Activated T-cell treated with anti-CD3 and anti-CD28 coated beads, Interleukin-2, amount 50 U/mL, for 72 hours (primary cell): ENCODE measurements at places on chromosomes 3 and 15.

- DNase-seq: no peak
Observed at GRCh38 chr3:59565125-59565524, 515.3 kb upstream of the CFAP20DC start.

DNA sequence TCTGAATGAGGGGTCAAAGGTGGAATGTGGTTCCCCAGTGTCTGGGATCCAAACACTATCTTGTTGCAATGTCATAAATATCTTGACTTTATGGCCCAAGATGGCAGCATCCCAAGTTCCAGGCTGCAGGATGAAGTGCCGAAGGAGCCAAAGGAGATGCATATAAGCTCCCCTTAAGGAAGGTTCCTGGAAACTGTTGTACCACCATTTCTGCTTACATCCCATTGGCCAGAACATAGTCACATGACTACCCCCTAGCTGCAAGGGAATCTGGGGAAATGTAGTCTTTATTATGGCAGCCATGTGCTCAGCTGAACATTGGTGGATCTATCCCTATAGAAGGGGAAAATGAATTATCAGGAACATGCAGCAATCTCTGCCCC, 54.3 kb downstream of the BDH1 start:
- no peak for DNase-seq

DNA sequence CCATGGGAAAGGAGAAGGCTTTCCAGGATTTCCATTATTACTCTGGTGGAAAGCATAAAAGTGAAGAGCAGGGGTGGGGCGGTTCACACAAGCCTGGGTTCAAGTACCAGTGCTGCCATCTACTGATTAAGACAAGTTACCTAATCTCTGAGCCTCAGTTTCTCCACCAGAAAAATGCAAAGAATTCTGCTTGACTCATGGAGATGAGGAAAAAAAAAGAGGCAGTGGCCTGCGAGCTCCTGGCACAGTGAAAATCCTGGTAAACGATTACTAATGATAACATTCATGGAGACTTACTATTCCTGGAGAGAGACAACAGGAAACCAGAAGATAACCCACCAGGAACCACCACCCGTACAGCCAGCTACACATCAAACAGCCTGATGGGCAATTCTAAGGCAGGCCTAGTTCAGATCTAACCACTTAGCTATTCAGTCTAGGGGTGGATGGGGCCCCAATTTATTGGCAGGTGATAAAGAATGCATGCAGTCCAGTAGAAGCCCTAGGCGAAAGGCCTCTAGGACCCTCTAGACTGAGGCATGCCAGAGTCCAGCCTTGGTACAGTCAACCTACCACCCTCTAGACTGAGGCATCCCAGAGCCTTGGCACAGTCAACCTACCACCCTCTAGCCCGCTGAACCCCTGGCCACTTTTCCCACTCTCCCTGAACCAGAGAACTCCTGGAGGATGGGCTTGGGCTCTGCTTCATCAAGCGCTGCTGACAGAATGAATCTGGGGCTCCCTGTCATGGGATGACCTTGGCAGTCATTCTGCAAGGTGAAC, 2.5 kb downstream of the AMOTL2 start:
- no peak for DNase-seq

DNA sequence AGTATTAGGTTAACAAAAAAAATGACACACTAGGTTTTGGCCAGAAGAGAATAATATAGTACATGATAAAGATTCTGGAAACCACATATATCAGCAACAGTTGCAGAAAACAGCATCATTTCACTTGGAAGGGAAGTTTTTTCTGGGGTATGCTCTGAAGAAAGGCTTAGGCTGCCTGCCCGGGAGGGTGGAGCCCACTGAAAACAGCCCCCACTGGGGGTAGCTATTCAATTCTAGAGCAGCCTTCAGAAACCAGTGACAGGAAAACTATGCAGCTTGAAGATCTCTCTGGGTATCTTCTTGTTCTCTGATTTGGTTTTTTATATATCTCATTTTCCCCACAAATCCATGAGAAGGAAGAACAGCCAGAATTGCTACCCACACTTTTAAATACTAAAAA, 43.2 kb downstream of the ZMAT3 start:
- DNase-seq: no peak

GRCh38 chr3:61877359-61878138, 316.2 kb downstream of the PTPRG start:
- no peak for DNase-seq

DNA sequence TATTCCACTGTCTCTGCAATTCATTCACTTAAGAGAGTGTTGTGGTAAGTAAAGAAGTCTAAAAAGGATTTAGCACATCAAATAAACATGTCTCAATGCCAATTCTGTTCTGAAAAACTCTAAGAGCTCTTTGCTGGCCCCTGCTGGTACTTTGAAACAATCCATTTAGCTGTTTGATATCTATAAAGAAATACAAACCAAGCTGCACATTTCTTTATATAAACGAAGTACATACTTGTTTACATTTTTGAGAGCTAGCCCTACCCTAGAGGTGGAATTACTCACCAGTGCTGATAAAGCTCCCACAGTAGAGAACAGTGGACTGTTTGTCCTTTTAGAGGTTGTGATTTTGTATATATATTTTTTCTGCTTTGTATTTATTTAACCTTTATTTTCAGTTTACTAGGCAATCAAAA, 75.5 kb downstream of the NEDD4 start:
- DNase-seq: no peak

GRCh38 chr3:119508172-119508845, 10.0 kb downstream of the TIMMDC1 start:
- peak; percentile 14 for DNase-seq

- no peak for DNase-seq
Observed at GRCh38 chr3:29164825-29165224, 116.0 kb upstream of the RBMS3 start.

GRCh38 chr3:55735976-55736375, 248.9 kb upstream of the WNT5A start:
- no peak for DNase-seq

DNA sequence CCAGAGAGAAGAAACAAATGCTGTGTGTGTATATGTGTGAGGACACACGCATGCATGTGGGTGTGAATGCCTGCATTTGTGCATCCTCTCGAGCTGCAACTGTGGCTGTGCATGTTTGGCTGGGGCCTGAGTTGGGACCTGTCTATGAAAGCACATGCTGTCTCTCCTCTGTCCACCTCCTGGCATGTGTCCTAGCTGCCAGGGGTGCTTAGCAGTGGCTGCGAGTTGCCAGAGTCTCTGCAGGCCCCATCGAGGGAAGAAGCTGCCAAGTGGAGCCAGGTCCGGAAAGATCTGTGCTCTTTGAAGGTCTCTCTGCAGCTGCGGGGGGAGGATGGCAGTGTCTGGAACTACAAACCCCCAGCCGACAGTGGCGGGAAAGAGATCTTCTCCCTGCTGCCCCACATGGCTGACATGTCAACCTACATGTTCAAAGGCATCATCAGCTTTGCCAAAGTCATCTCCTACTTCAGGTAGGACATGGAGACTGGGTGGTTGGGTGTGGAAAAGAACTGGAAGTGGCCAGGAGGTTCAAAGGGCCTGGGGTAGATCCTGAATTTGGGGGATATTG, 30.7 kb downstream of the NR1I2 start:
- no peak for DNase-seq

DNA sequence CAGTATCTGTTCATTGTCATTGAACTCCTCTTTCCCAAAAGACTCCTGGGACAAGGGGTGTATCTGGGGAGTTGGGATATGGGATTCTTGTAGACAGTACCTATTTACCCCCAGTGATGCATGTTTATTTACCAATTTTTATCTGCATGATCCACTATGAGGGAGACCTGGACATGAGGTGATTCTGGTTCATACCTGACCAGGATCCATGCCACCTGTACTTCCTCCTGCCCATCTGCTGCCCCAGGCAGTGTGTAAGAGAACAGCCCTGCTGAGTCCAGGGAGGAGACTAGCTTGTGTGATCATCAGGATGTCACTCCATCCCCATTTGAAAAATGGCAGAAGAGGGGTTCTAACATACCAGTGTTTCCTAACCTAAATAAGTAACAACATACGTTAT, 3.1 kb upstream of the TPRG1 start:
- no peak for DNase-seq

- peak; percentile 52 for DNase-seq
Observed at GRCh38 chr15:58043192-58043903, 22.2 kb downstream of the ALDH1A2 start.

DNA sequence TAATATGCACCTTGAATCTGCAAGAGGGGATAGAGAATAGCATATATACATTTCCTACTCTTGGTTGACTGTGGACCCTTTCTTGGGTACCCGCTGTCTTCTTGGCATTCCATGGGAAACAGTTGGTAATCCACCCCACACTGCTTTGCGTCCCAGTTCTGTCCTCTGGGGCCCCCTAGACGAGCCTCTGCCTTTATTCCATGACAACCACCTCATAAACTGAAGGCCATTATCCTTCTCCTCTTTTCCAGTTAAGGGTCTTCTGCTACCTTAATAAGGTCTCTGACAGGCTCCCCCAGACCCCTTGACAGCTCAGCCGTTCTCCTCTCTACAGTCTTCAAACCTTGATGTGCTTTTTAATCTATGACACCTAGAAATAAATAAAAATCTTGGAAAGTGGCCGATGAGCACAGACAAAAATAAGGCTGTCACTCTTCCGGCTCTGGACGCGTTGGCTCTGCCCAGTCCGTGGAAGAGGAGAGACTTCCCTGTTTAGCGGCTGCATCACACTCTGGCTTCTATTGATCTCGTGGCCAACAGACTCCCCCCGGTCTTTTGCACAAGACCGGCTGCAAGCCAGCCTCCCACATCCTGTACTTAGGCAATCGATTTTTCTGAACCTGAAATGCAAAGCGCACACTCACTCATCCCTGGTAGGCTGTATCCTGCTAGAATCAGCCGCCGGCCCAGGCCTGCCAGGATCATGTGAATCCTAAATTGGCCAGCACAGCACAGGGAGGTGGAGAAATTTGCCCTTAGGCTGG, 251.0 kb upstream of the TLE3 start:
- no peak for DNase-seq

- peak; percentile 93 for DNase-seq
Observed at GRCh38 chr3:52231502-52232278, 6.2 kb upstream of the TLR9 start.

DNA sequence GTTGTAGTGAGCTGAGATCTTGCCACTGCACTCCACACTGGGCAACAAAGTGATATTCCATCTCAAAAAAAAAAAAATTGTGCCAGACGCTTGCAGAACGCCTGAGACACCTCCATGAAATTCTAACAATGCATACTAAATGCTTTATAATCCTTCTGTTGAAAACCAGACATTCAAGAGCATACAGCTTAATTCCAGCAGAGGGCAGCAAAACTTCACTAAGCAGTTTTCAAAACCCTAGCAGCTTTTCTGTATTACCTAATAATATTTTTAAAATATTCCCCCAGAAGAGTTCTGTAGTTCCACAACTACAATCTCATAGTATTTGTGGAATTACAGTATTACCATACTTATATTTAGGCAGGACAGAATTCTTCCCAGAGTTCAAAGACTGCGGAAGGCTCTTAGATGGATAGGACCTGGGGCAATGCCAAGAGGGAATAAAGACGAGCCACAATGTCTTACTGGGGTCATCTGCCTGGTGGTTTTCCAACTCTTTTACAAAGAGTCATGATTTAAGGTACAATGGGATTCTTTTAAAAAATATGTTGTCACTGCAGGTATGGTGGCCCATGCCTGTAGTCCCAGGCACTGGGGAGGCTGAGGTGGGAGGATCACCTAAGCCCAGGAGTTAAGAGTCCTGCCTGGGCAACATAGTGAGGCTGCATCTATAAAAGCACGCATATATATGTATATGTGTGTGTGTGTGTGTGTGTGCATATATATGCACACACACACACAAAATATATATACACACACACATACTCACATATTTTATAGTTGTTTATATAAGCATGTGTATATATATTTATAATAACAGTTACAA, 19.6 kb upstream of the TASOR start:
- peak; percentile 46 for DNase-seq

DNA sequence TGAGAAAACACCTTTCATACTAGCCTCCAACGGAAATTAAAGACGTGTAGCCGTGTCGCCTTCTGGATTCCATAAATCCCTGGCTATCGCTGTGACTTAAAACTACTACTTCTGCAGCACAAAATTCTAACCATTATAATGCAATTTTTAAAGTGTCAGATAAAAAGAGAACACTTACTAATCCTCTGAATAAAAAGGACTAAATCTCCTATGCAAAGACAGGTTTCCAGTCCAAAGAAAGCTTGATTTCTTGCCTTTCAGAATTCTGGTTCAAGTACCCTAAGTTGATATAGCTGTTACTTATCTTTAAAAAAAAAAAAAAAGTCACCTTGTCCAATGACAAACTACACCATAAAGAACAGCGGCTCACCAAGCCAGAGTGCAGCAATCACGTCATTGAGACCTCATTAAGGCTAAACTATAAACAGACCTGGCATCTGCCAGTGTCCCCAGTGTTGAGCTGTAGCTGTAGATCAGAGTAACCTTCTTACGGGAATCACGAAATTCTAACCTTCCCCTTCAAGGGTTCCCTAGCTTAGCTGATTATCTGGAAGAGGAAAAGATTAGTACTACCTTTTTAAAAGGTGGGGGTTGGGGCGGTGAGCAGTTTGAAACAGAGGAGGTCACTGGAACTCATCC, 2.2 kb downstream of the ABCC5 start:
- no peak for DNase-seq

- DNase-seq: no peak
Observed at GRCh38 chr3:64798316-64798715, 110.5 kb upstream of the ADAMTS9 start.

GRCh38 chr3:197132916-197133530, 103.4 kb upstream of the MELTF start:
- no peak for DNase-seq

- DNase-seq: no peak
Observed at GRCh38 chr15:64858021-64858575, 16.4 kb downstream of the PLEKHO2 start.

- DNase-seq: no peak
Observed at GRCh38 chr3:30231277-30232141, 374.9 kb upstream of the TGFBR2 start.

- DNase-seq: no peak
Observed at GRCh38 chr3:129593230-129593594, 13.3 kb downstream of the PLXND1 start.

DNA sequence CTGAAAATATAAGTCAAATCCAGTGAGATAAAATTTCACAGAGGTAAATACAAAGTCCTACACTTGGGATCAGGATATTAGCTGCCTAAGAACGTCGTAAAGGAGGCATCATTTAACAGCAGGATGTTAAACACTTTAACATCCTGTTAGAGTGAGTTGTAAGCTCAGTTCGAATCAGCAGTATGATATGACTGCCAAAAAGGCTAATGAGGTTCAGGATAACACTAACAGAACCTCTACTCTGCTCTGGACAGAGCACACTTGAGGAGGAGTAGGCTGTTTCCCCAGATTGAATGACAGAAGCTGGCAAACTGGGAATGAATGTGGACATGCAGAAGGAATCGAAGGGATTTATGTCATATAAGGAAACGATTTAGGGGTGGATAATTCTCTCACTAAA, 227.1 kb upstream of the CD96 start:
- DNase-seq: no peak

DNA sequence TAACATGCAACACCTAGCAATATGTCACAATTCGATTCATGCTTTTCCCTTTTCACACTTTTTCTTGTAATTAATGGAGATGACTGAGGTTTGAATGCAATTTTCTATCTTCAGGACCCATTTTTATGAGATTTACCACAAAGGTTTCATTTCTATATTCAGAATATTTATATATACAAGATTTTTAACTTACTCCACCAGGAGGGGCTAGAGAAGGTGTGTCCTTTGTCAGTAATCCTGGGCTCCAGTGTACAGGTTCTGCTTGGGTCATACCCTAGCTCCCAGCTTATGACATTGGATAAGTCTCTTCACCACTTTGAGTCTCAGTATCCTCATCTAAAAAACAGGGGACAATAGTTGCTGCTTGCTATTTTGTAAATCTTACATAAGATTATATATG, 95.7 kb upstream of the SLC24A5 start:
- DNase-seq: no peak
